ENCODE measurements at places on chromosomes 4 and X. TPM values are rescaled to one million over a fixed set of nuclear protein-coding genes. Genes with fewer than 3 reads are reported as not detected.
A peak's percentile ranks its signal among the peaks of the same experiment; 100 is the strongest.

DNA sequence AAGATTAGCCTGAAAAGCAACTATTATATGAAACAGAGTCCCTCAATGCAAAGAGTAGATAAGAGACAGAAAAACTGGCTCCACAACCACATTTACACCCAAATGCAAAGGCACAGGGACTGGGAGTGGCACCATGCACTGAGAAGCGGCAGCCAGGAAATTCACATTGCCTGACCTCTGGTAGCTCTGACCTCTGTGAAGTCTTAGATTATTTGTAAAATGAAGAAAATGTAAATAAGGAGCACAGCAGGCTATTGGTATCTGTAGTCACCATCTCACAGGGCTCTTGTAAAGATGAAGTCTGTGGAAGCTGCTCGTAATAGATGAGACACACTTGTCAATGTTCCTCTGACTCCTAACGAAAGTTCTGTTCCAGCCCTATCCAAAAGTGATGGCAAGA lies 69.7 kb downstream of the FAT1 start:
- no peaks in the 10 kb centered on the region for H3K27me3 ChIP-seq
- no peak overlapping the region for H3K27ac ChIP-seq
- no peak for DNase-seq
- H3K36me3 ChIP-seq, result no peaks in the 10 kb centered on the region

DNA sequence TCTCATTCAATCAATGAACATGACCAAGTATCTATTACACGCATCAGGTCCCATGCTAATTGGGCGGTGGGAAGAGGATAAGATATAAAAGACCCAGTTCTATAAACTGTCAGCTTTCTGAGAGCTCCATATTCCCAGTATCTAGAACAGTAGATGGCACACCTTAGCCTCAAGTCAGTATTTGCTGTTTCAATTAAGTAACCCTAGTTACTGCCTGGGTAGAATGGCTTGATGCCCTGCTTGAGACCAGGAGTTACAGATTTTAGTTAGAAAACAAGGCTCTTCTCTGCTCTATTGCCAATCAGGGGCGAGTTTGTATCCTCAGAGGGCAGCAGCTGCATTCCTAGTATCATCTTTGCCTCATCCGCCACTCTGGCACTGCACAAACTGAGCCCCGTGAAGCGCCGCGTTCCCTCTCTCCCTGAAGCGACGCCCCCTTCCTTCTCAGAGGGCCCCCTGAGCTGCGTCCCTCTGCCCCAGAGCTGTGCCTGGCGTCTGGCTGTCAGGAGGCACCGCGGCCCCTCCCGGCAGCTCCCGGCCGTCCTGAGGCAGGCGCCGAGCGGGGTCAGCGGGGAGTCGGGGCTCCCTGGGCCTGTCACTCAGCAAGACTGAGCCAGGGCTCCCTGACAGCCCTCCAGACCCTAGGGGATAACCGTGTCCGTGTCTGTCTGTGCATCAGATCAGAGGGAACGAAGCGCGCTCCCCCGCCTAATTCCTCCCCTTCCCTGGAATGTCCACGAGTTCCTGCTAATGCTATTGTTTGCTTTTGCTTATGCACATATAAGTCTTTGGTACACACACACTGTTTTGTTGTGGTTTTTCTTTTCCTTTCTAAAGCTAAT lies 212.4 kb upstream of the TTC29 start:
- peak overlapping the region; percentile 54 for H3K4me3 ChIP-seq
- H3K27me3 ChIP-seq, result peaks cover 4% of the 10 kb centered on the region
- H3K4me1 ChIP-seq, result no peaks in the 10 kb centered on the region
- peak; percentile 75 for DNase-seq
- no peaks in the 10 kb centered on the region for H3K36me3 ChIP-seq

The GRIA3 gene
- total RNA-seq, result 3.0 TPM

The SEC31A gene
- total RNA-seq, result 122 TPM

The ZNF157 gene
- 2.2 TPM for total RNA-seq

DNA sequence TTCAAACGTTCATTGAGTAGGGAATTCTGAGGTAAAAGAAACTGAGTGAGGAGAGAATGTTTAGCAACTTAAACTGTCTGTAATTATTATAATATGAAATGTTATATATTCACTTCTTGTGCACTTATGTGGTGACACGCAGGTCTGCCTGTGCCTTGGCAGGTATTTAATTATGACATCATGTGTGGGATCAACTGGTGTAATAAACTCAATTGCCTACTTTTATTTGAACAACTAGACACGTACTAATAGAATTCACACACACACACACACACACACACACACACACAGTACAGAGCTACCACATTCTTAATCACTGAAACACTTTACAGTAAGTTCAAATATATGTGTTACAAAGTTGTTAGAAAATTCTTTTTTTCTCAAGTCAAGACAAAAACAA lies 20.7 kb upstream of the SLC25A31 start:
- H3K4me3 ChIP-seq, result no peak overlapping the region
- no peaks in the 10 kb centered on the region for H3K4me1 ChIP-seq
- 0 out of 2 replicates have a peak, but pooled peaks cover 2% of the 10 kb centered on the region for H3K36me3 ChIP-seq

DNA sequence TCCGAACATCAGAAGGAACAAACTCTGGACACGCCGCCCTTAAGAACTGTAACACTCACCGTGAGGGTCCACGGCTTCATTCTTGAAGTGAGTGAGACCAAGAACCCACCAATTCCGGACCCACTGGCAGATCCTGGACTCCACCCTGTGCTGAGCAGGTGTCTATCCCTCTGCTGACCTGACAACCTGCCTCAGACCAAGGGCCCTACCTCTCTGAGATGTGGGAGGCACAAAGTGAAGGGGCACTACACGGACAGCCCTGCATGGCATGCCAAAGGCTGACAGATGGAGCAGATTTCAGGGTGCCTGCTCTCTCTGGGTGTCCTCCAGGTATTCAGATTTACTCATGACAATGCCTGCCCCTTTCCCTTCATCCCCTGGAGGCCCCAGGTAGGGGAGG lies 14.0 kb upstream of the HSFX1 start:
- no peaks in the 10 kb centered on the region for H3K27me3 ChIP-seq
- no peaks in the 10 kb centered on the region for H3K36me3 ChIP-seq
- DNase-seq, result no peak
- H3K4me1 ChIP-seq, result no peaks in the 10 kb centered on the region
- no peak overlapping the region for H3K27ac ChIP-seq

- no peaks in the 10 kb centered on the region for H3K27me3 ChIP-seq
- peaks cover 4% of the 10 kb centered on the region for H3K36me3 ChIP-seq
- no peak overlapping the region for H3K4me3 ChIP-seq
- H3K4me1 ChIP-seq, result peaks cover 4% of the 10 kb centered on the region
- H3K27ac ChIP-seq, result peak overlapping the region; percentile 55
Observed at GRCh38 chrX:2451501-2452316, 49.1 kb downstream of the DHRSX start.

DNA sequence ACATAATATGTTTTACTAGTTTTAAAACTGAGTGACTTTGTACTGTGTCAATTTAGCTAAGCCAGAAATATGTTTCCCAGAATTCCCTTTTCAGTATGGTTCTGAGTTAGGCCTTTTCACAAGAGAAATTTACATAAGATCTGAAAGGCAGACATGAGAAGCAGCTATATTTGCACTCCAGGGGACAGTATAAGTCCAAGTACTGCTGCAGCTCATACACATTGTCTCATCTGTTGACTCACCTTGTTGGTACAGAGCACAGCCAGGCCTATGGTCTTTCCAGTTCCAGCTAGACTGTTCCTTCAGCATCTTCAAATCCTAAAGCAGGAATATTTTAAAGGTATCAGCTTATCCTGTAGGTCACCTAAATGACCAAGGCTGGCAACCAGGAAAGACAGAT lies 53.5 kb downstream of the BMP3 start:
- H3K4me3 ChIP-seq, result no peak overlapping the region
- no peaks in the 10 kb centered on the region for H3K36me3 ChIP-seq
- no peak for DNase-seq
- H3K27me3 ChIP-seq, result no peaks in the 10 kb centered on the region
- no peaks in the 10 kb centered on the region for H3K4me1 ChIP-seq

- no peaks in the 10 kb centered on the region for H3K36me3 ChIP-seq
- no peak for DNase-seq
- H3K4me1 ChIP-seq, result no peaks in the 10 kb centered on the region
- no peak overlapping the region for H3K4me3 ChIP-seq
- H3K27ac ChIP-seq, result no peak overlapping the region
Observed at GRCh38 chr4:54066718-54067129, 2.3 kb upstream of the CHIC2 start.

DNA sequence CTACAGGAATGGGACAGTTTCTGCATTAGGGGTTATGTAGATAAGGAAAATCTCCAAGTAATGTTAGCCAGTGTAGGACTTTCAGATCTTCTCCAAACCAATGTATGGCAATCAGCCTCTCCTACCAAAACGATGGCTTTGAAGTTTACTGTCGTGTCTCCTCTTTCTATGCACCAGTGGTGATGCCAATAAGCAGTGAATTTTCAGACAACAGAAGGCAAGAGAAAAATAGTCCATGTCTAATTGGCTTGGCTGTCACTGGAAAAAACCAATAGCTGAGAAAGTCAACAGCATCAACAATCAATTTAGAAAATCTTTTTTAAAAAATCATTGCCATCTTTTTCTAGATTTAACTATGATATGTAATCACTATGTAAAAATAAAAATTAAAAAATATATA lies 35.0 kb downstream of the LIMCH1 start:
- H3K27me3 ChIP-seq, result no peaks in the 10 kb centered on the region
- H3K4me1 ChIP-seq, result no peaks in the 10 kb centered on the region
- no peaks in the 10 kb centered on the region for H3K36me3 ChIP-seq
- no peak overlapping the region for H3K27ac ChIP-seq
- no peak for DNase-seq

The VSIG1 gene
- 1.6 TPM for total RNA-seq

DNA sequence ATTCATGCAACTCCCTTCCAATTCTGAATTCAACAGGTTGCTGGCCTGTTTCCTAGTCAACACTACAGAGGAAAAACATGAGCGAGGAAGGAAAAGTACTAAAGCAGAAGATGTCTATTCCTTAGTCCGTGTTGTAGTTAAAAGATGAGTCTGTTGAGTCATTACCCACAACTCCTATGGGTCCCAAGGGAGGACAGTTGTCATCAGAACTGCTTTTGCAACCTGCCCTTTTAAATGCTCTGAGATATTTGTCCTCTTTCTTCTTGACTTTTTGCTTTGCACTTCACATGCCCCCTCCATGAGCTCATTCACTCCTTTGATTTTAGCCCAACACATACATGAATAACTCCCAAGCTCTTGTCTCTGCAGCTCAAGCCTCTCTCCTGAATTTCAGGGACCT lies 119.2 kb downstream of the CORIN start:
- H3K36me3 ChIP-seq, result no peaks in the 10 kb centered on the region
- 0 out of 2 replicates have a peak, but pooled peaks cover 2% of the 10 kb centered on the region for H3K27me3 ChIP-seq
- no peak overlapping the region for H3K4me3 ChIP-seq

DNA sequence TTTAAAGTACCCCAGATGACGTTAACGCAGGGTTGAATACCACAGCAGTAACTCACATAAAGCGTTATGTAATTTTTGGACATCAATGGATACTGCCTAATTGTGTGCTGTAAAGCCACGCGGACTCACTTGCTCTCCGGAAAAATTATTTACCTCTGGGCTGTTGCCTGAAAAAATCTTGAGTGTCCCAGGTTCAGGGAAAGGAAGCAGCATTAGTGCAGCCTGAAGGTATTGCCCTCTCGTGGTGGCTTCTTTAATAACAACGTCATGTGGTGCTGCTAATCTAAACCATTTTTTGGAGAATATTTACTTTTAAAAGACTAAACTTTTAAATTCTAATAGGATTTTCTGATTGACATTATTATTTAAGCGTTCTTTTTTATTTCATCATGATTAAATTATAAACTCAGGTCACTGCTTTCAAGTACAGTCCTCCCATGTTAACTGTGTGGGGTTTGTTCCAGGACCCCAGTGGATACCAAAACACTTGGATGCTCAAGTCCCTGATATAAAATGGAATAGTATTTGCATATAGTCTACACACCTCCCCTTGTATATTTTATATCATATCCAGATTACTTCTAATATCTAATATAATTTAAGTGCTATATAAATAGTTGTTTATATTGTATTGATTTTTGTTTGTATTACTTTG lies 384.8 kb downstream of the FAM133A start:
- H3K4me1 ChIP-seq, result no peaks in the 10 kb centered on the region
- H3K4me3 ChIP-seq, result no peak overlapping the region
- no peak overlapping the region for H3K27ac ChIP-seq
- no peak for DNase-seq
- no peaks in the 10 kb centered on the region for H3K36me3 ChIP-seq
- H3K27me3 ChIP-seq, result no peaks in the 10 kb centered on the region

The CCSER1 gene
- total RNA-seq, result 0.90 TPM

The DUSP21 gene
- not detected for total RNA-seq

GRCh38 chrX:14802943-14803710 lies 69.7 kb downstream of the FANCB start:
- H3K4me3 ChIP-seq, result no peak overlapping the region
- no peaks in the 10 kb centered on the region for H3K36me3 ChIP-seq
- no peaks in the 10 kb centered on the region for H3K27me3 ChIP-seq

- no peak overlapping the region for H3K4me3 ChIP-seq
- peaks cover 2% of the 10 kb centered on the region for H3K4me1 ChIP-seq
- H3K27ac ChIP-seq, result no peak overlapping the region
- no peaks in the 10 kb centered on the region for H3K36me3 ChIP-seq
Observed at GRCh38 chr4:85769009-85769408, 294.1 kb downstream of the ARHGAP24 start.

- H3K27ac ChIP-seq, result no peak overlapping the region
- H3K27me3 ChIP-seq, result no peaks in the 10 kb centered on the region
- no peak overlapping the region for H3K4me3 ChIP-seq
- no peaks in the 10 kb centered on the region for H3K4me1 ChIP-seq
- DNase-seq, result no peak
Observed at GRCh38 chrX:2863646-2864045, 34.9 kb downstream of the GYG2 start.

- peak within 1 kb of the TSS; percentile 34 for H3K4me3 ChIP-seq
- H3K27me3 ChIP-seq, result peaks cover 99% of the 10 kb centered on the region
- H3K4me1 ChIP-seq, result peaks cover 19% of the 10 kb centered on the region
- DNase-seq, result peak; percentile 78
- no peak within 1 kb of the TSS for H3K27ac ChIP-seq
Observed at GRCh38 chr4:13543839-13544605, at the start of gene NKX3-2. Gene NKX3-2, minus strand, starts transcription at chr4:13544508. Its CDS starts 94 bp downstream, at chr4:13544414.

The ANXA10 gene
- total RNA-seq, result not detected

- no peaks in the 10 kb centered on the region for H3K27me3 ChIP-seq
- no peaks in the 10 kb centered on the region for H3K4me1 ChIP-seq
- H3K4me3 ChIP-seq, result no peak overlapping the region
- no peak for DNase-seq
- no peak overlapping the region for H3K27ac ChIP-seq
Observed at GRCh38 chr4:14267373-14268060, 640.0 kb upstream of the BOD1L1 start.

GRCh38 chr4:88522702-88523324 lies 763 bp downstream of the PYURF start:
- no peaks in the 10 kb centered on the region for H3K36me3 ChIP-seq
- H3K27me3 ChIP-seq, result no peaks in the 10 kb centered on the region
- 0 out of 2 replicates have a peak overlapping the region, but pooled peaks have one; percentile 39 for H3K27ac ChIP-seq
- DNase-seq, result no peak
- H3K4me3 ChIP-seq, result peak overlapping the region; percentile 78

DNA sequence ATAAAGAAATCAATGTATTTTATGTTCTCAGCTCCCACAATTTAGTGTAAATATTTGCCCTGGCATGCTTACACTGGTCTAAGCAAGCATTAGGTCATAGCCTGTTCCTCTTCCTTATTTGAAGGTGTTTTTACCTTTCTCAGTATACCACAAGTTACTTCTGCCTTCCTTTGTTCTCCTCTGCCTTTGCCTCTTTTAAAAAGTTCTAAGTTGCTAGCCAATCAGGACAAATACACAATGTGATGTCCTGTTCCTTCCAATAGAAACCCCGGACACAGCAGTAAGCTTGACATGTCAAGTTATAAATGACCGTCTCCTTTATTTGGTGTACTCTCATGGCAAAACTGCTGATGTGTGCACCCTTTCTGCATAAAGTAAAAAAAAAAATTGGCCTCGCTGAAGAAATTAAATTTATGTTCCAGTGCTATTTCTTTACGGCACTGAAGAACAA lies 49.4 kb downstream of the UGT2B10 start:
- H3K27ac ChIP-seq, result no peak overlapping the region
- no peaks in the 10 kb centered on the region for H3K36me3 ChIP-seq
- no peaks in the 10 kb centered on the region for H3K4me1 ChIP-seq
- H3K4me3 ChIP-seq, result no peak overlapping the region
- no peaks in the 10 kb centered on the region for H3K27me3 ChIP-seq

Data from H1 (cell line).